ENCODE measurements at places on chromosomes 16 and 17. TPM values are rescaled to one million over a fixed set of nuclear protein-coding genes. Genes with fewer than 3 reads are reported as not detected.

DNA sequence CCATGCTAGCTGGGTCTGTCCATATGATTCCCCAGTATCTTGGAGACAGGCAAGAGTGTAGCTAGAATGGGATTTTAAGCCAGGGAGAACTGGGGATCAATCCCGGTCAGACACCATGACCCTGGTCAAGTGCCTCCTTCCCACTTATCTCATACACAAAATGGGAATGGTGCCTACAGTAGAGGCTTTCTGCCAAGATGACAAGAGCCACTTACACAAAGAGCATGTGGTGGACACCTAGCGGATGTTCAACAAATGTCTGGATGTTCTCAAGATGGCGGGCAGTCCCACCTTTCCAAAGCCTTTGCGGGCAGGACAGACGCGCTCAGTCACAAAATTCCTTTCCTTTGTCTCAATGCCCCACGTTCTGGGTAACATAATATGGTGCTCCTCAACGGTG lies 57.3 kb downstream of the MAF start:
- no peak for DNase-seq

DNA sequence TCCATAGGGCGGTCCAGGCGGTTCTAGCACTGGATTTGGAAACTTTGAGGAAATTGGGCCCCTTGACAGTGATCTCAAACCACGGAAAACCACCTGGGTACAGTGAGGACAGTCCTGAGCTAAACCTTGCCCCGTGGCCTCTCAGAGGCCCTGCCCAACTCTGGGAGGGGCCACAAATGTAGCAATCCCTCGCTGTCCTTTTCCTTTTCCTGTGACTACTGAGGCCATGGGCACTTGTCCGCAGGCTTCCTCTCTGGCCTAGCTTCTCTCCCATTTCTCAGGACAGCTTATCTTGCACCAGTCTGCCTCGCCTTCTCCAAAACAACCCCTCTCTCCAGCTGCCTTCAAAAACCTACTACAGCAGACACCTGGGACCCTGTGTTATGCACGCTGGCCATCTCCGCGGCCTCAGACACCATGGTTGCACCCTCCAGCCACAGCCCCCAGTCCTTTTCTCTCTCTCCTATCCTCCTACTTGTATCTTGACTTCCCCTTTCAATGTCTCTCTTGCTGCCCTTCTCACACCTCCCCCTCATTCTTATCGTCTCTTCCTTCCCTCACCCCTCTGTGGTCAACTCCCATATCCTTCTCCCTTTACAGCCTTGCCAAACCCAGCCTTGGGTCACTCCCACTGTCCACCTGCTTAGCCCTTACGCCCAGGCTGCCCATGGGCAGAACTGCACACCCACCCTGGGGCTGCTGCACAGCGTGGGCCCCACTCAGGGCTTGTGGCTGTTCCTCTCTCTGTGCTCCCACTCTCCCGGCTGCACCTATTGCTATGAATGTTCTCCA lies 7.6 kb downstream of the SCPEP1 start:
- DNase-seq, result no peak

Gene ZFPM1
- total RNA-seq, result 9.2 TPM

Gene FBXO39
- total RNA-seq, result not detected

Gene IL32
- 8.5 TPM for total RNA-seq

Gene FTO
- total RNA-seq, result 22.8 TPM

- no peak for DNase-seq
Measured at GRCh38 chr17:13428611-13429042, 173.1 kb downstream of the HS3ST3A1 start.

- DNase-seq, result no peak
Measured at GRCh38 chr17:43931062-43931571, 11.2 kb downstream of the PPY start.

DNA sequence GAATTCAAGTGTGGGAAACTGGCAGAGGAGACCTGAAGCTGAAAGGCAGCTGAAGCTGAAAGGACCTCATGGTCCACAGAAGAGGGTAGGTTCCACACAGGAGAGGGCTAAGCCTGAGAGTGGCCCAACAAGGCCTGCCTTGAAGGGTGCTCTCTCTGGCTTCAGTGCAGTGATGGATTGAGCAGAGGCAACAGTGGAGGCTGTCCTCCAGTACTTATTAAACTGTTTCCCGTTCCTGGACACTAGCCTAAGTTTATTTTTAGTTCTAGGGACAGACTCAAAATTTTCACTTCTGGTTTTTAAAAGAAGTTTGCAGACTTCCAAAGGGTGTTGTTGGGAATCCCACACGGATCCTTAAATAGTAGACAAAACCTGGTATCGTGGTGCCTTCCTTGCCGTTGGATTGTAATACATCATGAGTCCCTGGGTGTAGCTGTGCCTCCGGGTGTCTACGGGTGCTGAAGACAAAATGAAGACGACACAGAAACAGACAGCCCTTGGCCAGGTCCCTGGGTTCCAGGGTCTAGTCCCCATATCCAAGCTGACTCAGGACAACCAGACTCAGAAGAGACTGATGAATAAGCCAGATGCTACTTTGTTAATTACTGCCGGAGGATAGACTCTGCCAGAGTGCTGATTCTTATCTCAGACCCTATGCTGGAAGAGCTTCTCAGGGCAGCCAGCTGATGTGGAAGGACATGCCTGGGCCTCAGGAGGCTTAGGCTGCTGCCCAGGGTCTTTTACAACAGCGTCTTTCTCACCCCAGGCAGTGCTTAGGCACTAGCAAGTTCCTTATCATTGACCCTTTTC lies 7.1 kb upstream of the CMTM4 start:
- no peak for DNase-seq

DNA sequence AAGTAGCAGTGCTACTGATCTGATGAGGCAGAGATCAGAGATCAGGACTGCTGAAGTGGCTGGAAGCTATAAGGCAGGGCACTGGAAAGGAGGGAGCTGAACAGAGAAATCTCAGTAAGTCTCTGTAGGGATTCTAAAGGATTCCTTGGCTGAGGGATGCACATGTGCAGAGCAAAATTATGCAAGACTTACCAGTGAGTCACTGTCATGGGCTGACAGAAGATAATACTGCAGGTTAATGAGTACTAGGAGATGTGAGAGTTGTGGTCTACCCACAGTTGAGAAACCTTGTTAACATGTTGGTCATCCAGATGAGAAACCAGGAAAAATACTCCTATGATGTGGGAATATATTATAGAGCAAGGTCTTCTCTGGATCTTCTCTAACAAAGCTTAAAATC lies 378.1 kb downstream of the HAPSTR1 start:
- DNase-seq, result no peak

Gene KIF19
- total RNA-seq, result 2.5 TPM

DNA sequence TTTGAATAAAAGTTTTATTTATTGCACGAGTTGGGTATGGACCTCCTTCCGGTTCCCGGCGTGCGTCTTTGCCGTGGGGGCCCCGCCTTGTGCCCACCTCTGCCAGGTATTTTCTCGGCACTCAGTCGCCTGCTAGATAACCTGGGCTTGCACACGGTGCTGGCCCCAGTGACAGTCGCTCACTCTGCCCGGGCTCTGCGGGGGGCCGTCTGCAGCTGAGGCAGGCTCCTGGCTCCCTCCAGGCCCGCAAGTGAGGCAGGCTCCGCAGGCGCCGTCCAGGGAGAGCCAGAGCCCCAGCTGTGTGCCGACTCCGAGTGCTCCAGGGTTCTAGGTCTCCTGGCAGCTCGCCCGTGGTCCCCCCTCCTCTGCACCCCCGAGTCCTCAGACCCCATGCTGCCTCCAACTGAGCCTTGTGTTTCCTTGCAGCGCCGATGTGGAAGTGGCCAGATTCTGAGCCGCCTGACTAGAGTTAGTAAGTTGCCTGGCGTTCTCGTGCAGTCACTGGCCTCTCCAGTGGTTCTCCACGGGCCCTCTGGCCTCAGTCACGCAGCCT lies 54.7 kb upstream of the PVALEF start:
- no peak for DNase-seq

- DNase-seq, result no peak
Measured at GRCh38 chr17:61328351-61328750, 71.3 kb upstream of the TBX2 start.

DNA sequence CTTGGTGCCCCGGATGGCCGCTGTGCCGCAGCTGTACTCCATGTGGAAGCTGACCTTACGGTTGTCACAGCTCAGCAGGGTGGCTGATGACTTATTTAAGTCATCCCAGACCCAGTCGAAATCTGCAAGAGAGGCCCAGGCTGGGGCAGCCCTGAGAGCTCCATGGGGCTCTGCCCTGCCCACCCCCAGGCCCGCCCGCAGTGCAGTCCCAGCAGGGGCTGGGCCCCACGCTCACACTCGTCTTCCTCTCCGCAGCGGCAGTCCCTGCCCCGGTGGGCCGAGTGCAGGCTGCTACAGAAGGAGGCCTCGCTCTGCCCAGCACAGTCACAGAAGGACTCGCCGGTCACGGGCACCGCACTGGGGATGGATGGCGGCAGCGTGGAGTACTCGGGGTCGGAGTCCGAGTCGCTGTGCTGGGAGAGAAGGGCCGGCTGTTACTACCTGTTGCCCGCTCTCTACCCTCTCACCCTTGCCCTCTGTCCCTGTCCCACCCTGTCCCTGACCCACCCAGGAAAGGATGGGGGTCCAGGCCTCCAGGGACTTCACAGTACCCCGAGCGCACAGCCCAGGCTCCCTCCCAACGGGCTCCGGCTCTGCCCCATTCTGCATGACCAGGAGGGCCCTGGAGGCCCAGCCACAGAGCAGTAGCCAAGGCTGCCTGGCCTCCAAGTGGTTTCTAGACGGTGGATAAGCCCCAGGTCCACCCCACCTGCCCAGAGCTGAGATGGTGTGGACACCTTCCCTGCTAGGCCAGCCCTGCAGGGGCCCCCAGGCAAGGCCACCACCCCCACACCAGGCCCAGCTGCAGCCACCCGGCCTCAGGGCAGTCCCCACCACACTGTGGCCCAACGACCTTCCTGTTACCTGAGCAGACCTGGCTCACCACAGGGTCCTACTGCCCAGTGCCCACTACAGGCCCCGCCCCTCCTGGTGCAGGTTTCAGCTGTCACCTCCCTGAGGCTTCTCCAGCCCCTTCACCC lies 3.9 kb downstream of the SPSB3 start:
- no peak for DNase-seq

Gene PRDM7
- total RNA-seq, result not detected

Gene IKZF3
- 0.26 TPM for total RNA-seq

Gene NOS2
- total RNA-seq, result not detected

DNA sequence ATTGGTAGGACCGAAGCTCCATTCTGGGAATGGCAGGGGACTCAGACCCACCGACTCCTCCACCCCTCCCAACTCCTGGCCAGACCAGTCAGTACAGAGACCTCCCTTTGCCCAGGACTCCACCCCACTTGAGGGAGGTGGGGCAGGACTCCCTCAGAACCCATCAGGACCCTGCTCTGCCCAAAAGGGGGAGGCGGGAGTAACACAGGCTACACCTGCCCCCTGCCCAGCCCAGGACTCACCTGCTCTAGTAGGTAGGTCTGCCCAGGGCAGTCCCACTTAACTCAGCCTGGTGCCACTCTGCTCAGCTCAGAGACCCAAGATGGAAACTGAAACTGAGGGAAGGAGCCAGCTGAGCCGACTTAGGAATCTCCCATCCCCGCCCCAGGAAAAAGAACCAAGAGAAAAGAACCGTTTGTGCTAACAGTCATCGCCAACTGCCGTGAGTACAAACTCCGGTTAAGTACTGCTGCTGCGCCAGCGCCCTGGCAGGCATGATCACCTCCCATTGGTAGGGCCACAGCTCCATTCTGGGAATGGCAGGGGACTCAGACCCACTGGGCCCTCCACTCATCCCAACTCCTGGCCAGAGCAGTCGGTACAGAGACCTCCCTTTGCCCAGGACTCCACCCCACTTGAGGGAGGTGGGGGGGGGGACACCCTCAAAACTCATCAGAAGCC lies 503 bp downstream of the DHX58 start:
- peak; percentile 52 for DNase-seq

DNA sequence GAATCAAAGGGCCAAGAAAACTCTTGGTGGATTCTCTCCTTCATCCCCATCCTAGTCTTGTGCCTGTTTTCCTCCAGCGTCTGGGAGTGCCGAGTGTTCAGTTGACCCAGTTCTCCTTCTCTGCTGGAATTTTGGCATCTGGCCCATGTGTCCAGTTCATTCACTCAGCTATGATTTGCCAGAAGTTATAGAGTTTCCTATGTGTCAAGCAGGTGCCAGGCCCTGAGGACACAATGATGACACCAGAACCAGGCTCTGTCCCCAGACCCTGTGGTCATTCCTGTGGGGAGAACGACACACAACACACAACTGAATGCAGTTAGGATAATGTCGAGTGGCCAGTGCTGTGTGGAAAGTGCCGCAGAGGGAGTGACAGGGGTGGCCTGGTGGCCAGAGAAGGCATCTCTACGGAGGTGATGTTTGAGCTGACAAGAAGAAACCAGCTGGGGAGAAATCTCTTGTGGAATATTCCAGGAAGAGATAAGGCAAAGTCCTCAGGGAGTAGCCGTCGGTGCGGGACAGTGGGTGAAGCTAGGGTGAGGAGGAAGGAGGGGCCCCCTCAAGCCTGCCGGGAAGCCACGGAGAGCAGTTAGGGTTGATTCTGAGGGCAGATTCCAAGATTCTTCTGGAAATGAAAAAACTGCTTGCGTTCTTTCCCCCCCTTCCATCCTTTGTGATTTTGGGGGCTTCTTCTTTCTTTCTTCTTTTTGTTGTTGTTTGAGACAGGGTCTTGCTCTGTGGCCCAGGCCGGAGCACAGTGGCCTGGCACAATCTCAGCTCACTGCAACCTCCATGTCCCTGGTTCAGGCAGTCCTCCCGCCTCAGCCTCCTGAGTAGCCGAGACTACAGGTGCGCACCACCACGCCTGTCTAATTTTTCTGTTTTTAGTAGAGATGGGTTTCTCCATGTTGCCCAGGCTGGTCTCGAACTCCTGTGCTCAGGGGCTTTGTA lies 35.8 kb upstream of the IL34 start:
- peak; percentile 72 for DNase-seq

- DNase-seq, result no peak
Measured at GRCh38 chr17:58332778-58333735, 4.5 kb upstream of the TSPOAP1 start.

DNA sequence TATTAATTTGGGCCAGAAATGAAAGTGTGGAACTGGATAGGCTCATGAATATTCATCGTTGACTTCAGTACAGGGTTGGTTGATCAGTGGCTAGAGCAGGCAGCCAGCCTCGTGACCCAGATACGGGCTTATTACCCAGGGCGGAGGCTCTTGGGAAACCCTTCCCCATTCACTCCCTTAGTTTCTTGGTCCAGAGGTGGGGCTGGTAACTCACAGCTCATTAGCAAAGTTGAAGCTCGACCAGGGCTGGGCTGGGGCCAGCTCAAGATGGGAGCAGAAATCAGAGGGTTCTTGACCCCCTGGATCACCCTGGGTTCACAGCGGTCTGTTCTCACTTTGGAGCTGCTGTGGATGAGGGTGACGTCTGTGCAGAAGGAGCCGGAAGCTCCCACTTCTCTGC lies 44.6 kb upstream of the GSE1 start:
- peak; percentile 9 for DNase-seq

Gene PERCC1
- total RNA-seq, result not detected

- DNase-seq, result no peak
Measured at GRCh38 chr17:39165178-39165840, 652 bp downstream of the ARL5C start.

Gene AGRP
- not detected for total RNA-seq

Gene TM4SF5
- total RNA-seq, result 0.61 TPM

Gene ZG16B
- total RNA-seq, result 16.1 TPM

GRCh38 chr17:78991017-78991738 lies 11.5 kb upstream of the LGALS3BP start:
- no peak for DNase-seq

Gene TSPOAP1
- 0.86 TPM for total RNA-seq

Gene CD300LB
- not detected for total RNA-seq
